ENCODE measurements at places on chromosomes 3 and 15. TPM values are rescaled to one million over a fixed set of nuclear protein-coding genes. Genes with fewer than 3 reads are reported as not detected.

DNA sequence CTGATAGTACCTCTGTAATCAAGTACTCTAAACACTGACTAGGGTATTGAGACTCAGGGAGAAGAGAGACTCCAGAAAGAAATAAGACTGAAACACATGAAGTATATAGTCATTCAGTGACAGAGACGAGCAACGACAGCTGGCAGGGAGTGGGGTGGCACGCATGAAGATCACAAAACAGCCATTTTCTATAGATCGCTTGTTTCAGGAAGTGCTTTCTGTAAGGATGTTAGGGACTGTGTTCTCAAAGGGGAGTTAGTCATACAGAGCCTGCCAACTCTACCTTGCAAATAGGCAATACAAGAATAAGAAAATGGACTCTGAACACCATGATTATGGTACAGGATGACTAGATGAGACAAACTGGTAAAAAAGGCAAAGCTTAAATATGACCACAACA is 139.5 kb downstream of the TBL1XR1 start:
- DNase-seq, result no peak
- H3K4me1 ChIP-seq, result peaks cover 4% of the 10 kb centered on the region
- H3K27ac ChIP-seq, result no peak overlapping the region

DNA sequence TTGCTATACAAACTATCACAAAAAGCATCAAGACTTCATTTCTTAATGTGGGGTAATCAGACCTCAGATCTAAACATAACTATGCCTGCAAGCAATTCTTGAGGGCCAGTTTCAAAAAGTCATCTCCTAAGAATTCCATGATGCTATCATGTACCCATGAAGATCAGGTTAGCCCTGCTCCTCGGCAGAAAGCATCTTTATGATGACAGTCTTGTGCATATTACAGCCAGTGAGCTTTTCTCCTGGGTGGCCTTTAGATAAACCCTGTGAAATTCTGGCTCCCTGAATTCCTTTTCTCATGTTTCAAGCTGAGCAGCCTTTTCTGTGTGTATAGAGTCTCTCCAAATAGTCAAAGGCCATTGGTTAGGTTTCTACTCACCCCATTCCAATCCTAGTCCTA is 201.9 kb upstream of the MCTP2 start:
- H3K4me3 ChIP-seq, result no peak overlapping the region
- H3K27ac ChIP-seq, result no peak overlapping the region
- peaks cover 55% of the 10 kb centered on the region for H3K27me3 ChIP-seq
- no peak for DNase-seq

Gene MORF4L1
- total RNA-seq, result 447 TPM

Gene IL17RC
- 13.4 TPM for total RNA-seq

- H3K4me3 ChIP-seq, result no peak overlapping the region
- peaks cover 7% of the 10 kb centered on the region for H3K4me1 ChIP-seq
- no peak for DNase-seq
Observed at GRCh38 chr15:76153241-76154197, 93.7 kb downstream of the TMEM266 start.

DNA sequence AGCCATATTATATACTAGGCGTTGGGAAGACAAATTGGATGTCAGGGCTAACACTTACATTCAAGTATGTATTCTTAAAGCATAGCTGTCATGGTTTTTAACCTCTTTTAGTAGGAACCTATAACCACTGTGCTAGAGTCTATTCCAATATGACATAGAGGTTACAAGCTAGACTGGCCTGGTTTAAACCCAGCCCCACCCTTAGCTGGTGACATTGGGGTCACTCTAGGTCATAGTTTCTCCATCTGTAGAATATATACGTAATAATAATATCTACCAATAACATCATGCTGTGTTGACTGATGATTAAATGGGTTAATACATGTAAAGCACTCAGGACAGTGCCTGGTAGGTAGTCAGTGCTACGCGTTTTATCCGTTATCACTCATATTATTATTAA is 16.7 kb downstream of the NRROS start:
- DNase-seq, result no peak
- no peak overlapping the region for H3K4me3 ChIP-seq
- H3K36me3 ChIP-seq, result no peaks in the 10 kb centered on the region
- no peaks in the 10 kb centered on the region for H3K4me1 ChIP-seq

DNA sequence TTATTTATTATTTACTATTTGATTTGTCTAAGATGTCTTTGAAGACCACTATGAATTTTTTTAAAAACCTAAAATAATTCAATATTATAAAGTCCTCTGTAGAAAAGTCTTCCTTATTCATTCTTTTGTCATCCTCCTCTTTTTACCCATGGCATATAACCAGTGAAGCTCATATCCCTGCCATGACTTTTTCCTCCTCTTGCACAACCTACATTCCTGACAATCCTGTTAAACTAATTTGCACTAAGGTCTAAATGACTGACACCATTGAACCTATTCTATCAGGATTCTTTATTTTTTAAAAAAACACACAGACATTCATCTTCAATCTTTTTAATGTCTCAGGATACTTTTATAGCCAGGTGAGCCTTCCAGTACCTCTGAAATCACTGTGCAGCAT is 159.9 kb upstream of the SLC2A2 start:
- no peak overlapping the region for H3K4me3 ChIP-seq
- no peaks in the 10 kb centered on the region for H3K27me3 ChIP-seq
- H3K36me3 ChIP-seq, result no peaks in the 10 kb centered on the region
- peaks cover 14% of the 10 kb centered on the region for H3K4me1 ChIP-seq

DNA sequence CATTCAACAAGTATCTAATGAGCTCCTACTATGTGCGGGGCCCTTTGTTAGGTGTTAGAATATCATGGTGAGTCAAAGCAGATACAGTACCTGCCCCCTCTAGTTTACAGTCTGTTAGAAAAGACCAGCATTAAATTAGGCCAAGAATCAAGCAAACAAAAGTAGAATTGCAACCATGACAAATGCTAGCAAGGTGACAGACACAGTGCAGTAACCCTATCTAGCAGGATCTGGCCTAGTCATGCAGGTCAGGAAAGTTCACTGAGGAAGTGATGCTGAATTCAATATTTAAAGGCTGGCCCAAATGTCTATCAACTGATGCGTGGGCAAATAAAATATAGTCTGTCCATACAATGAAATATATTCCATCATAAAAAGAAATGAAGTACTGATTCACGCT is 200.7 kb downstream of the RORA start:
- no peaks in the 10 kb centered on the region for H3K36me3 ChIP-seq
- DNase-seq, result no peak
- no peak overlapping the region for H3K27ac ChIP-seq

Gene ACTRT3
- 2.6 TPM for total RNA-seq

DNA sequence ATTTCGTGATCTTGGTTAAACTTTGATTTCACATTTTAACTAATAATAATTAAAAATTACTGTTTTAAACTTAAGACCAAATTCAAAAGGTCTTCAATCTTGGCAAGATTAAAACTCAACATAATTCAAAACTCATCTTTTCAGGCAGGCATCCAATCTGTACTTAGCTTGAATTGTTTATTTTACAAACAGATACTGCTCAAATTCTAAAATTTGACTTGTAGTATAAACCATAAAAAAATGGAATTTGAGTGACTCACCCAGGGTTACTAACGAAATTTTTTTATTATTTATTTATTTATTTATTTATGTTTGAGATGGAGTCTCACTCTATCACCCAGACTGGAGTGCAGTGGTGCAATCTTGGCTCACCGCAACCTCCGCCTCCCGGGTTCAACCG is 64.4 kb downstream of the GAP43 start:
- no peaks in the 10 kb centered on the region for H3K27me3 ChIP-seq
- H3K36me3 ChIP-seq, result no peaks in the 10 kb centered on the region
- DNase-seq, result no peak

Gene C3orf80
- 0.50 TPM for total RNA-seq

All from progenitor cell of endocrine pancreas (in vitro differentiated cells).